ENCODE measurements at places on chromosomes 7 and 10. TPM values are rescaled to one million over a fixed set of nuclear protein-coding genes. Genes with fewer than 3 reads are reported as not detected.

AFAP1L2 gene
- total RNA-seq: 53.8 TPM

C10orf53 gene
- not detected for total RNA-seq

IGF2BP3 gene
- 41.1 TPM for total RNA-seq

NPY4R2 gene
- total RNA-seq: not detected

FMC1 gene
- total RNA-seq: 5.5 TPM

SGPL1 gene
- 37.6 TPM for total RNA-seq

PNLIPRP2 gene
- total RNA-seq: not detected

TMEM270 gene
- total RNA-seq: not detected

COL17A1 gene
- 1,970 TPM for total RNA-seq

FAM237B gene
- total RNA-seq: not detected
